ENCODE measurements at places on chromosomes 2 and 18.

GRCh38 chr2:224242561-224242960 lies 159.3 kb downstream of the FAM124B start:
- no peak for DNase-seq

- no peak for DNase-seq
Observed at GRCh38 chr2:131425231-131425941, 50.5 kb upstream of the TUBA3D start.

GRCh38 chr18:47248115-47248603 lies 3.3 kb downstream of the SKOR2 start:
- DNase-seq: no peak

GRCh38 chr18:27377251-27377650 lies 192.1 kb upstream of the CHST9 start:
- no peak for DNase-seq

- no peak for DNase-seq
Observed at GRCh38 chr18:47724186-47724975, 206.1 kb downstream of the SMAD2 start.

Measured in NCI-H774 (cell line).